ENCODE measurements at places on chromosomes 13 and 19. TPM values are rescaled to one million over a fixed set of nuclear protein-coding genes. Genes with fewer than 3 reads are reported as not detected.
A peak's percentile ranks its signal among the peaks of the same experiment; 100 is the strongest.

SIGLEC6 gene
- total RNA-seq, result not detected

PTGIR gene
- 0.51 TPM for total RNA-seq

TTYH1 gene
- 9.5 TPM for total RNA-seq

DAND5 gene
- not detected for total RNA-seq

ZNF91 gene
- total RNA-seq, result 50.2 TPM

GRCh38 chr19:33193865-33194362 is at the start of gene LRP3:
TSS of gene LRP3 (plus strand) at chr19:33194330. CDS start at chr19:33194786, 456 bp downstream.
- no peak for DNase-seq

DNA sequence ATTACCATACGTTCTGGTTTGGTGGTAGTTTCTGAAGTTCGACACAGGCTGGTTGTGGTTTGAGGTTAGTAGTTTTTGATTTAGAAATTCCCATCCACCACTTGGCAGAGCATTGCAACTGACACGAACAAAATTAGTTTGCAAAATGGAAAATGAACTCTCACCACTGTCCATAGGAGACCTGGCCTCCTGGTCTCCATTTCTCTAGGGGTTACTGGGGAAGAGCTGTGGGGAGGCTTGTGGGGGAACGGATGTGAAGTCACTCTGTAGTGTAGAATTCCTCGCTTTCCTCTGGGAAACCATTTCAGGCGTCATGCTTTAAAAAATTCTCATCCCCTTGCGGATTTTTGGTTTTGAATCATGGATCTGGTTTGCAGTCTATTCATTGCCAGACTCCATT is 321.5 kb upstream of the MAB21L1 start:
- no peak for DNase-seq

DNA sequence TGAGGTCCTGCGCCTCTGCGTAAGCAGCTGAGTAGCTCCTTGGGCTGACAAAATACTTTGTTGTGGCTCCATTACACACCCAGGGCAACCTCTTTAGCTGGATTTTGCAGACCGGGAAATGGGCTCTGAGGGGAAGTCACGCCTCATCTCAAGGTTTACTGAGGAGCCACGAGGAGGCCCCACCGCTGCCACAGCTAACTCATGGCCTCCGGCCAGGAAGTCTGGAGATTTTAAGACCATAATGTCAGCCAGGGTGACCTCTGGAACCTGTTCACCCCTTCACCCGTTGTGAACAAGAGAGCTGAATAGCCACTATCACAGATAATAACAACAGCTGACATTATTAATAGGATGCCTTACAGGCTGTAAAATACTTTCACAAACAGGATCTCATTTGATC is 351.3 kb upstream of the TMTC4 start:
- DNase-seq, result no peak

- DNase-seq, result no peak
Measured at GRCh38 chr13:113887700-113888201, 23.9 kb upstream of the GAS6 start.

DNA sequence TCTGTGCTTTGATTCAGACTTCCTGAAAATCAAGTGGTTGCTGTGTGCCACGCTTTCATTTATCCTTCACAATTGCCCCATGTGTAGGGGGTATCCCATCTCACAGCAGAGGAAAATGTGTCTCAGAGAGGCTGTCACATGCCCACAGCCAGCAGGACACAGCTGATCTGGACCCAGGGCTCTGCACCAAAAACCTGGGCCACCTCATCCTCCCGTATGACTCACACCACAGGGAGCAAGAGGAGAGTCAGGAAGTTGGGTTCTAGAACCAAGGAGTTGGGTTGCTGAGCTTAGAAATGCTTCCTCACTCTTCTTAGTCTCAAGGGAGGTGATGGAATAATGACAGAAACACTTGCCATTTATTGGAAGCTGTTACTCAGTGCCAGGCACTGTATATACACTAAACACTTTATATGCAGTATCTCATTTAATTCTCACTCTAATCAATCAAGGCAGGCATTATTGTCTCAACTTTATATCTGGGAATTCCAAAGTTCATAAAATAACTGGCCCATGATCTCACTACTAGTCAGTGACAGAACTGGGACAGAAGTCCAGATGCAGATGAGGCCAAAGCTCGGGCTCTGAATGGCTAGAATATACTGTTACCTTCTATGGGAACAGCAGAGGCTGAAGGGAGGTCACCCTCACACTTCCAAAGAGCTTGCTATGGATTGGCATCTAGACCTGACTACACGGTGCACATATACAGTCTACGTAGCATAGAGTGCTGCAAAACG is 47.7 kb upstream of the ATP12A start:
- DNase-seq, result peak; percentile 31

GRCh38 chr13:44710576-44710975 is 134.4 kb upstream of the TSC22D1 start:
- no peak for DNase-seq
